ENCODE measurements at places on chromosomes 12 and 14.

- DNase-seq, result no peak
Measured at GRCh38 chr14:60277605-60278190, 28.7 kb downstream of the PPM1A start.

DNA sequence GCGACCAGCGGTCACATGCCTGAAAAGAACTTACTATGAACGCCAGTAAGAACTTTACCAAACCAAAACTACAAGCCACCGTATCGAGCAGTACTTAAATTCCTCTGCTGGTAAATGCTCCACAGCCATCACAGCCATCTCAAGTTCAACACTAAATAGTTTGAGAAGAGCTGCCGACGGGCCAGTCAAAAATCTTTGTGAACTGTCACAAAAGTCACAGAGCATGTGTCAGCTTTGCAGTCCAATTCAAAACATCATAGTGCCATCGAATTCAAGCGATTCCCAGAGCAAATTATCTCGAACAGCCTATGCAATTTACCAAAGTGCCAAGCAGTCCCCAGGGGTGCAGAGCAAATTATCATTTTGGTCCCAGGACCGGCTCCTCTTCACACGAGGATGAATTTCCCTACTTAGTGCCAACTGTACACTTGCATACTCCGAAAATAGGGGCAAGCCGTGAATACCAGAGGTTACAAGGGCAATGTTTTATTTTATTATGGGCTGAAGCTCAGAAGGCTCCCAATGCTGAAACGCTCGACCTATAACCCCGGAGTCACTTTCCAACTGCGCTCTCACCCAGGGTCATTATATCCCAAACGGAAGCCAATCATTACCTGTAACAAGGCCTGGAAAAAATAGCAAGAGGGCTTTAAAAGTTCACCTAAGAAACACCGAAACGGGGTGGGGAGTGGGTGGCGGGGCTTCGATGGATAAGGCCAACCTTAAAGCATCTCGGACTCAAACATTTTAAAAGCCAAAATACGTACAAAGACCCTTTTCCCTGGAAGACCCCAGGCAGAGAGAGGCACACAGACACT lies 1.1 kb downstream of the LRP6 start:
- no peak for DNase-seq

DNA sequence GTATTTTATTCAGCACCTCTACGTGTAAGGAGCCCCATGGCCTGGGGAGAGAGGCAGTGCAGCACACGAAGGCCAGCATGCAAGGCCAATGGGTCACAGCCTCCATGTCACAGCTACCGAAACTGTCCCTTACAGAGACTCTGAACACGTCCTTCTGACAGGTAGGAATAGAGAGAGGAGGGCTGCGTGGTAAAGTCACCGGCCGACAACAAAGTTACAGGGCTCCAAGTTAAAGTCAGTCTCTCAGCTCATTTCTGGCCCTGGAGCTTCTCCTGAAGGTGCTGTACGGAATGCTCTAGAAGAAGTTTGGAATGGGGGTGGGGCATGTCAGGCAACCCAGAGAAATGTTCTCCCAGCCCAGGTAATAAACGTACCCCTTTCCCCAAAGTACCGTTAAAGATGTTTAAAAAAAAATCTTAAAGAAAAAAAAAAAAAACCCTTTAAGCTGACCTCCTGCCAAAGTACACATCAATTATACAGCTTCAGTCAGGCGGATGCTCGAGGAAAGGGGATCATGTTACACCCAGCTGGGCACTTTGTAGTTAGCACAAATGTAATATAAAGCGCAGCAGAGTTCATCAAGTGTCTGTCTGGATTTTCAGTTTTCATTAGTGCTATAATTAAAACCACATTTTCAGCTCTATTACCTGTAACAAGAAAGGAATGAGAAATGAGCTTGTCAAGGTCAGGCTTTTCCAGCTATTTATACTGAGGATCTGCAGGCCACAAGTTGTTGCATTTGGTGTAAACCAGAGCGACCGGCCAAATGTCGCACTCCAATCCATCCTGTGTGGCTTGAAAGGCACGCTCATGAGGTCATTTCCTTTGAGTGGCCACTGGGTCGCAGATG lies 53.3 kb upstream of the CDKN3 start:
- DNase-seq, result no peak

DNA sequence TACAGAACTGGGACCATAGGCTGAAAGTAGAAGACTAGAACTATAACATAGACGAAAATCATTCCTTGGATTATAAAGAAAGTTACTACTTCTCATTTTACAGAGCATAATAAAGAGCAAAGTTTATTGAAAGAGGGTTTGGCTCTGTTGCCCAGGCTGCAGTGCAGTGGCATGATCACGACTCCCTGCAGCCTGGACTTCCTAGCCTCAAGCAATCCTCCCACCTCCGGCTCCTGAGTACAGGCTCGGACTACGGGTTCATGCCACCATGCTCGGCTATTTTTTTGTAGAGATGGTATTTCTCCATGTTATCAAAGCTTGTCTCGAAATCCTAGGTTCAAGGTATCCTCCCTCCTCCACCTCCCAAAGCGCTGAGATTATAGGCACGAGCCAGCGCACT lies 190.1 kb upstream of the FOXG1 start:
- no peak for DNase-seq

DNA sequence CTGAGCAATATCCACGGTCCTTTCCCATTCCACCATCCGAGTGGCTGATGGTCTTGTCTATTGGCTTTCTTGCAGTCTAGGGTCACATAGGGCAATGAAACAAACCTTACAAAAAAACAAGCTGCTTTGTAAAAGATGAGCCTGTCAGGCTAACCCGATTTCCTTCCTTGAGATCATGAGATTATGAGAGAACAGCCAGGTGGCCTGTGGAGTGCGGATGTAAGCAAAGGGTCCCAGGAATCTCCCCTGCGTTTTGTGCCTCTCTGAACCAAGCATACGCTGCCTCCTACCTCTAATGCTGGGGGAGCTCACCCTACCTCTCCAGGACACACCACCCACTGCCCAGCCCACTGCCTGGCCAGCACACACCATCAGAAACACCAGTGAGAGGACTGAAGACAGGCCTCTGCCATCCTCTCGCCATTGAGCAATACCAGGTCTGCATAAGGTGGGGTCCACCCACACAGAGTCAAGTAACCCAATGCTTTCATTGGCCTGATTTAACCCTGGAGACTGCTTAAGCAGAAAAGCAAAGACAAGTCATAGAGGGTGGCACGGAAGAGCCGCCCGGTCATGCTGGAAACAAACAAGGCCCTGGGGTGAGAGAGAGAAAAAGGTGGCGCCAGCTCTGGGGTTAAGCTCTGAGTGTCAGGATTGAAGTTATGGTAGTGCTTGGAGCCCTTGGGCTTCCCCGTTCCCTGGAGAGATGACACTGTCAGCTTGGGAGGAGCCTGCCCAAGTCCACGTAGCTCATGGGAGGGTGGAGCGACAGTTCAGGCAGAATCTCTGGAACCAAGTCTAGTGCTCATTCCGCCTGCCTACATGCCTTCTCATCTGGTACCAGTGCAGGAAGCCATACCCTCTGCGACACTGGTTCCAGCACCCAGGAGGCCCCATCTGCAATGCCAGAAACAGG lies 46.6 kb downstream of the CALM1 start:
- no peak for DNase-seq

DNA sequence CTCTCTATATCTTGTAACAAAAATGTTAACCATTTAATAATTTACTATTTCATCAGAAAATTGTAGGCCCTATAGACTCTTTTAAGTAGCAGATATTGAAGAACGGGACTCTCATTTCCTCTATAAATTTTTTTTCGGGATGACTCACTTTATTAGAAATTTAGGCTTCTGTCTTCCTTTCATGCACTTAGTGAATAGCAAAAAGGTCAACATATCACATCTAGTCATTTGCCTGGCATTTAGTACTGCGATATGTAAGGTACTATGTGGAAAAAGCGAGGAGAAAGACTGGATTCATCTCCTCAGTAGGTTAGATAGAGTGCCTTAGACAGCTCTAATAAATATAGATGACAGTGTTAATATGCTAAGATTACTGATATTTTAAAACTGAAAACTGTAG lies 166.3 kb upstream of the PTPRQ start:
- DNase-seq, result no peak

- no peak for DNase-seq
Measured at GRCh38 chr12:50598321-50598862, 93.6 kb downstream of the DIP2B start.

- DNase-seq, result no peak
Measured at GRCh38 chr12:88922816-88923215, 342.5 kb upstream of the KITLG start.

DNA sequence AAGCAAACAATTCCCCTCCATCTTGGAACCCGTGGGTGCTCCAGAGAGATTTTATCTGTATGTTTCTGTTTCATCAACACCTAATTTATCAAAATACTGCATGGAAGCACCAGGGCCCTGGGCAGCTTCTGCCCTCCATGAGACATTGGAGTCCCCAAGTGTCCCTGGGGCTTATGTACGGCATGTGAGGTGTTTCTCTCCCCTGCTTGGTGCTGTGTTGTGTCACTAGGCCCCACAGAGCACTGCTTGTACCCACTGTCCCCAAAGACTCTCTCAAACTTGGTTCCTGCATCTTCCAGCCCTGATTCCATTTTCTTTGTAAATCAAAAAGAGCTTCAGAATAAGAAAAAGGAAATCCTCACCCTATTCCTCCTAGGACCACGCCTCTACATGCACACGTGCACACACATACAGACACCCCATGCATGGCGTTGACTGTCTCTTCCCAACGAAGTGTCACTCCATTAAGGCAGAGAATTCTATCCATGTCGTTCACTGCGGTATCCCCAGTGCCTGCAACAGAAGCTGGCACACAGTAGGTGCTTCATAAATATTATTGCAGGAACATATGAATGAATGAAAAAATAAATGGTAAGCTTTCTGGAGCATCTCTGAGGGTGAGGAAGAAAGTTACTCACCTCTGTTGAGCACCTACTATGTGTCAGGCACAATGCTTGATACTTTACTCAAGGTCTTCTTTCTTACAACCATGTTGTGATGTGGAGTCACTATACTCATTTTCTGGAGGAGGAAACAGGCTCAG lies 191.6 kb downstream of the DICER1 start:
- DNase-seq, result no peak

- no peak for DNase-seq
Measured at GRCh38 chr12:111519083-111519482, 80.0 kb downstream of the ATXN2 start.

DNA sequence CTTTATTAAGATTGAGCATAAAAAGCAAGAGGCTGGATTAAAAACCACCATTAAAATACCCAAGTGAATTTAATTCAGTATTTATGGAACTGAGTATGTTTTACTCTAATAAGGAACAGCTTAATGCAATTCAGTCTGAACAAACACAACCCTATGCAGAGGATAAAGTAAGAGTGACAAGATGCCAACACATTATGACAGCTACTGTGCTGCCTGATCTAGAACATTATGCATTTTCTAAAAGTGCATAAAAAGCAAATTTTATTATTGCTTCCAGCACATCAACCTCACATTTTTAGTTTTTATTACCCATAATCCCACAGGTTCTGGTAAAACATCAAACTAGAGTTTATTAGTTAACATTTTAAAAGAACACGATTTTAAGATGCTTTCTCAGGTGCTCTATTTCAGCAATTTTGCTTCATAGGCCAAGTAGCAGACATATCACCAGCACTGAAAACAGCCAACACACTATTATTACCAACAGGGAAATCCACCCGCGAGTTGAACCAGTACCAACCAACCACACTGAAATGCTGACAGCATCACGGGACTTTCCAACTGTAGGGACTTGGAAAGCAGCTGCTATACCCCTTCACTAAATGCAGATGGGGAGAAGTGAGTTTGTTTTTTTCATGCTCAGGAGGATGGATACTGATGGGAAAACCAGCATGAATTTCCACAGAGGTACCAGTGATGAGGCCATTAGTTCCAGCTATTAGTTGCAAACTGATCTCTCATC lies 372.1 kb downstream of the KCNH5 start:
- no peak for DNase-seq

DNA sequence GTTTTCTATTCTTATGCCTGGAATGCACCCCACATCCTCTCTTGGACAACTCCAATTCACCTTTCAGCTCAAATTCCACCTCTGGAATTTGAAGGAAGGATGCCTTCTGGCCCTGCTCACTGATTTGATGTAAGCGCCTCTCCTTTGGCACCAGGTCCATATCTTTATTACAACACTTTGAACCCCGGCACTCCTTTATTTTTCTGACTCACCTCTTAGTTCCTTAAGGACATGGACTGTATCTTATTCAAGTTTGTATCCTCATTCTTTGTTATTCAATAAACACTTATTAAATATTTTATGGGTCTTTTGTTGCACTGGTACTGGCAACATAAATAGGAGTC lies 3.1 kb downstream of the GALC start:
- DNase-seq, result no peak

GRCh38 chr14:96410119-96410518 lies 18.2 kb downstream of the AK7 start:
- no peak for DNase-seq

DNA sequence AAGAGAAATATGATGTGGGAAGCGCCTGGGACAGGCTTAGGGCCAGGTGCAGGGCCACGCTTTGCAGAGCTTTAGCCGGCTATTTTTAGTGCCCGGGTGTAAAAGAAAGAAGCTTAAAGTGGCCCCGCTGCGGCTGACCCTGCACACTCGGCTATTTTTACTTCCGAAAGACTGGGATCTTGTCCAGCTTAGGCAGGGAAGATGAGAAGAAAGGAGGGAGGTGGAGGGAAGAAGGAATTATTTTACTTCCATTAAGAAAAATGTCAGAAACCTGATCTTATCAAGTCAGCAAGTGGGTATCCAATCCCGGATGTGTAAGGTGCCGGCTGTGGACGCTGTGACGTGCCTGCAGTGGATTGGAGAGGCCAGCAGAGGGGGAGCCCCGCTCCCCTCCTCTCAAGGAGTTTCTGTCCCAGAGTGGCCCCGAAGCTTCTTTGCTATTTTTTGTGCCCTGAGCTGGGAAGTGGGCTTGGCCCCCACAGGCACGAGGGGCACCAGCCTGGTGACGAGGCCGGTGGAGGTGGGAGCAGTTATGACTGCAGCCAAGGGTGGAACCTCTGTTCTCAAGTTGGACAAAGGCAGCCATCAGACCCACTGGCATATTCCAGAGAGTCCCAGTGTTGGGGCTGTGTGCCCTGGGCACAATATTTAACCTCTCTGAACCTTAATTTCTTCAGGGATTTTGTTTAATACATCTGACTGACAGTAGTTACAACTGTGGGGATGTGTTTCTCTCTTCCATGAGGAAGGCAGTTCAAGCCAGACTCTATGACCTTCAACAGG lies 97.7 kb downstream of the ESRRB start:
- no peak for DNase-seq

GRCh38 chr14:52781629-52782028 lies 9.8 kb downstream of the GNPNAT1 start:
- no peak for DNase-seq

DNA sequence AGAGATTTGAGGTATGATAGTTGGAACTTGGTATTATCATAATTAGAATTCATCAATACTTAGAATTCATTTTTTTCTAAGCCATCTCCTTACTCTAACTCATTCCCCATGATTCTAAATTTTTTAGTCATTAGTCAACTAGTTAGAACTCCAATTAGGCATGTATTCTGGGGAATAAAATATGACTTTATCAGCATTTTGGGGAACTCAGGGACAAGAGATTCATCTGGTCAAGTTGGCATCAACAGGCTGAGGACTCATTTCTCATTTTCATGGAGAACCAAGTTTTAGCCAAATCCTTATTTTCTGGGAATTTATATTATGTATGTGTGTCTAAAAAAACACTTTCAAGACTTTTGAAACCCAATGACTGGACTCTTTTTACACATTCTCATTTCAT lies 29.2 kb downstream of the DIP2B start:
- no peak for DNase-seq

Data from ureter (tissue), 1 donor.